ENCODE measurements at places on chromosomes 2 and 18.

DNA sequence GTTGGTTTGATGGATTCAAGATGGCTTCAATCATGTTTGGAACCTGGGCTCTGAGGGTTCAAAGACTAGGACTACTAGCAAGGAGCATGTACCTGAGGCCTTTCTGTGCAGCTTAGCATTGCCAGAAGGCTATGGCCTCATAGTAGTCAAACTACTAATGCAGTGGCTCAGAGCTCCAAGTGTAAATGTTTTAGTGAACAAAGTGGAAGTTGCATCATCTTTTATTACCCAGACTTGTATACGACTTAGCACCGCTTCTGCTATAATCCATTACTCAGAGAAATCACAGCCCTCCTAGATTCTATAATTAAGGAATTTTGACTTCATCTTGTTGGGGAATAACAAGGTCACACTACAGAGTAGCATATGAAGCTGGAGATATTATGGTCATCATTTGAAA lies 210.5 kb downstream of the ERBB4 start:
- no peak for DNase-seq

DNA sequence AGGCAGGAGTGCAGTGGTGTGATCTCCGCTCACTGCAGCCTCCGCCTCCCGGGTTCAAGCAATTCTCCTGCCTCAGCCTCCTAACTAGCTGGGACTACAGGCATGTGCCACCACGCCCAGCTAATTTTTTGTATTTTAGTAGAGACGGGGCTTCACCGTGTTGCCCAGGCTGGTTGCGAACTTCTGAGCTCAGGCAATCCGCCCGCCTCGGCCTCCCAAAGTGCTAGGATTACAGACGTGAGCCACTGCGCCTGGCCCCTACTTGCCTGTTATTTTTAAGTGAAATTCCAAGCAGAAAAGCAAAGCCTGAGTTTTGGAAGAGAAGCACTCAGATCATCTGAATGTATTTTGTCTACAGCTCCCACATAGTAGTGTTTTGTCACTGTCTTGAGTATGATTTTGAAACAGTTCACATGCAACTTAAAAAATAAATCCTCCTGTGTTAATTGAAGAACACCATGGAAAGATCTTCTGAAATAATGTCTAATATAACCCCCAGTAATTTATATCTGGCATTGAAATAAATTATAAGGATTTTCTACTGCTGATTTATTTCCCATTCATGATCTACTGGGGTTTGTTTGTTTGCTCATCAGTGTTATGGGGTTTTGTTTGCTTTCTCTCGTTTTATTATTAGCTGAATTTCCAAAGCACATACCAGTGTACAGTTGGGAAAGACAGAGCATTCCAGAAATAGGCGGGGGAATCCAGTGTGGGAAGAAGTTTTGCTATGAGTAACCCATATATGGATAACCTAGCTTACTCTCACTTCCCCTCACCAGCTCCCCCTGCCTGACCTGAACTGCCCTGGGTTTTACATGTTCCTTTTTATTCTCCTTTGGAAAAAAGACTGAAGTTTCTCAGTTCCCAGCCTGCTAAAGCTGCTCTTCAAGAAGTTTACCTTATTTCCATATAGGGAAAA lies 80.1 kb upstream of the MAP3K20 start:
- peak; percentile 18 for DNase-seq

DNA sequence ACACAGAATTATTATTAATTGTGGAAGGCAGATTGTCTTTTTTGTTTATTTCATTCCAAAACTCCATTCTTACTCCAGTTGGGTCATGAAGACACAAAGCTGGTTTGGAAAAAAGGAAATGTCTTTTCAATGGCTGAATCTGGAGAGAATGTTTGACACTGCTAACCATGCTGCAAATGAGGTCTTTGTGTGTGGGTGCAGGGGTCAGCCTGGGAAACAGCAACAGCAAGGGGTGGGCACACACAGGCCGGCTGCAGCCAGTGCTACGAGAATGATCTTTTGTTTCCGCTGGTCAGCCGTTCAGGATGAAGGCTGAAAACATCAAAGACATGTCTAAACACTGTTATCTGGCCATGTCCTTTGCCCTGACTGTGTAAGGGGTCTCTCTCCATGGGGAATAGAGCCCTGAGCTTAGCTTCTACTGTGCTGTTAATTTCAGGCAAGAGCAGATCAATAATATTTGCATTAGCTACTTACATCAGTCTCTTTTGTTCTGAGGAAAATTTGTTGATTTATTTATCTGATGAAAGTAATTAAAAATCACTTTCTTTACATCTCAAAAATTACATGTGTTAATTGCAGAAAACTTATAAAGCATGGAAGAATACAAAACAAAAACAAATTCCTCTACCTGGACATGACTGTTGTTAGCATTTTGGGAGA lies 33.3 kb upstream of the E2F6 start:
- DNase-seq: no peak

DNA sequence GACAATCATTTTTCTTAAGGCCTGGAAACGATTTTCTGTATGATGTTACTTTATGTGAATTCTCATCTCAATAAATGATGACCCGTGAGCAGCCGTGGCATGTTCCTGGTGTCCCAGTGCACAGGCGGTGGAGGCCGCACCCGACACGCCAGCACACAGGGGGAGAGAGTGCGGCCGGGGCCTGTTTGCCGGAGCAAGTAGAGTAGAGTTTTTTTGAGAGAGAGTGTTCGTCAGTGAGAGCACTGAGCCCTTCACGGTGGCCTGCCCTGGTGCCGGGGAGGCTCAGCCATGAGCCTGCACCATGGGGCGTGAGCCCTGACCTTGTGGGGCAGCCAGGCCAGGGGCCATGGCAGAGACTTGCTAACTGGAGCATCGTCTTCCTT lies 202.4 kb upstream of the RAB12 start:
- no peak for DNase-seq

Data from smooth muscle cell of the brain vasculature (primary cell).